ENCODE measurements at places on chromosomes 3 and 15.

- DNase-seq: no peak
Measured at GRCh38 chr3:108394563-108394962, 98.2 kb downstream of the HHLA2 start.

GRCh38 chr15:88708655-88709054 is 69.8 kb downstream of the ISG20 start:
- peak; percentile 5 for DNase-seq

DNA sequence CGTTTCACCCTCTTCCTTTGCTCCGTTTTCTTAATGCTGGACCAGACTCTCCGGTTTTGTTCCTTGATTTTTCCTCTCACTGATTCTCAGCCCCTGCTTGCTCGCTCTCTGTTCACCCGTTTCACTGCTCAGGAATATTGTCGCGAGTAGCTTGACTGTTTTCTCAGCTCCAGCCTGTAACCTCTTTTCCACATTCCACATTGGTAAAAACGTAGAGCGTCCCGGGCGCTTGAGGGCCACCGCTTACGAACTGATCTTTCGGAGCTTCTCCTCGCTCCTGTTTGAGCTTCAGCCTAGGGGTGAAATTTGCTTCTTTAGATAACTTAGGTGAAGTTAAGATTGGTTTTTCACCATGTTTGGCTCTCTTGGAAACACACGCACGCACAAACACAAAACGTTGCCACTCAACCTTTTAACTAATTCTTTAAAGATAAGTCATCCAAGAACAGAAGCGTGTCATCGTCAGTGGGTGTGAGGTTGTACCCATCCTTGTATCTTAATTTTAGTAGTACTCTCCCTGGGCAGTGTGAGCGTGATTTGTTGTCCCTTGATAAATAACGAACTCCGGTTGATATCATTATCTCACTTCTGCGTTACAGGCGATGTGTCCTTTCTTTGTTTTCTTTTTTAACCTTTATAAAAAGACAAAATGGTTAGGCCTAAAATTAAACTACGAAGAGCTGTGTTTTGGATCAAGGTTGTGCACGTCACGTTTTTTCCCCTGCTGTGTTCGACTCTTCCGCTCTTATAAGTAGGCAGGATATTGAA is 1.0 kb downstream of the PAK2 start:
- DNase-seq: peak; percentile 61

- DNase-seq: no peak
Measured at GRCh38 chr15:64443016-64443415, 17.4 kb upstream of the ZNF609 start.

GRCh38 chr3:31010491-31010890 is 116.0 kb upstream of the GADL1 start:
- no peak for DNase-seq

GRCh38 chr15:88498996-88499395 is 31.5 kb downstream of the MRPS11 start:
- no peak for DNase-seq

GRCh38 chr3:65730449-65730848 is 308.3 kb downstream of the MAGI1 start:
- DNase-seq: no peak

DNA sequence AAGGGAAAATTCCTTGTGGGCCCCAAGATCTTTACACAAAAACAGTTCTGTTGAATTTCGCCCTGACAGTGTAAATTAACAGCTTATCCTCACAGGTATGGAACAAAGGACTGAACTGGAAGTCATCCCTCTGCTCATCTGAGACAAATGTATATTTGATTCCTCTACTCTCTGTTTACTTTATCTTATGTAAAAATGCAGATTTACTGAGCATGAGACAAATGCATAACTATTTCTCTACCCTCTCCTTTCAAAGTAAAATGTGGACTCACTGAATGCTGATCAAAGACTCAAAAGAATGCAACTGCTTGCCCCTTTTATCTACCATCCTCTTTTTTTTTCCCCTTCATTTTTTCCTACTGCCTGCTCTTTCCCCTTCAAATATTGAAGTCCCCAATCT is 98.6 kb upstream of the CRBN start:
- DNase-seq: no peak

DNA sequence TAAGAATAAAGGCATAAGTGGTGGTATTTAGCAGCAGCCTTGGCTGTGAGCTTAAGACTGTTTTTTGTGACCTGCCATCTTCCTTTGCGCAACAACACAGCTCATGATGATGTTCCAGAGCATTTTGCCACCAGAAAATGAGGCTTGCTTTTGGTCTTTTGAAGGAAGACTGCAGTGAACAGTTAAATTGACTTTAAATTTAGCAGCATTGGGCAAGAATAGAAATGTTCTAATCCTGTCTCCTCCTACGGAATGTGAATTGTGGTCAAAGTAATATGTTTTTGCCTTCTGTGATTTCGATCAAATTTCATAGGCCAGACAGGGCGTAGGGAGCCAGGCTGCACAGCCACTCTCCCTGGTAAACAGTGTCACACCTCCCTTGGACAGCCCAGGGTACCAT is 460.7 kb upstream of the RASGRP1 start:
- DNase-seq: no peak

DNA sequence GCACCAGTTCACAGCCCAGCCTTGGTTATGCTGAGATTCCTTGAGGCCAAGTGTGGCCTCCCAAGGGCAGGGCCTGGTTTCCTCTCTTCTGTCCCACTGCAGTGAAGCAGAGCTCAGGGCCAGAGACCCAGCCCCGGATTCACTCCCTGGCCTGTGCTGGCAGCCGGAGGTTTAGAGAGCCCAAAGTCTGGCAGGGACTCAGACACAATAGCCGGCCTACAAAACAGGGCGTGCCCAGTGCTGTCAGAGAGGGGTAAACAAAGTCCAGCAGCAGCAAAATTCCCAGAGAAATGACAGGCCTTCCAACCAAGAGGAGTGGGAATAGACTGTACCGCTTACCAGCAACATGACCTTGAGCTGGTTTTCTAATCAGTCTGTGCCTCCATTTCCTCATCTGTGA is 14.0 kb downstream of the VIPR1 start:
- no peak for DNase-seq

- DNase-seq: no peak
Measured at GRCh38 chr3:44104668-44105321, 136.9 kb upstream of the TOPAZ1 start.

DNA sequence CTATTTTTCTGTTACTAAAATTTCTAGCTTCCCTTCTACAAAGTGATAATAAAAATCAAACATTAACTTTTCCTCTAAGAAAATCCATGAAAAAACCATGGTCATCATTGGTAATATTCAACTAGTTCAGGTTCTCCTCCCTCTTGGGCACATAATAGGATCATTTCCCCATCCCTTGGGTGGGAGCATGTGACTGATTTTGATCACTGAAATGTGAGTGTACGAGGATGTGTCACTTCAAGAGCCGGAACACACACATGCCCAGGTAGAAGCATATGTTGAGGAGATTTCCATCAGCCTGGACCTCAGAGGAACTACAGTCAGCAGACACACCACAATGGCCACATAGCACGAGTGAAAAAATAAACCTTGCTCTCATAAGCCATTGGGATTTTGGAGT is 36.1 kb downstream of the AP3S2 start:
- DNase-seq: no peak

DNA sequence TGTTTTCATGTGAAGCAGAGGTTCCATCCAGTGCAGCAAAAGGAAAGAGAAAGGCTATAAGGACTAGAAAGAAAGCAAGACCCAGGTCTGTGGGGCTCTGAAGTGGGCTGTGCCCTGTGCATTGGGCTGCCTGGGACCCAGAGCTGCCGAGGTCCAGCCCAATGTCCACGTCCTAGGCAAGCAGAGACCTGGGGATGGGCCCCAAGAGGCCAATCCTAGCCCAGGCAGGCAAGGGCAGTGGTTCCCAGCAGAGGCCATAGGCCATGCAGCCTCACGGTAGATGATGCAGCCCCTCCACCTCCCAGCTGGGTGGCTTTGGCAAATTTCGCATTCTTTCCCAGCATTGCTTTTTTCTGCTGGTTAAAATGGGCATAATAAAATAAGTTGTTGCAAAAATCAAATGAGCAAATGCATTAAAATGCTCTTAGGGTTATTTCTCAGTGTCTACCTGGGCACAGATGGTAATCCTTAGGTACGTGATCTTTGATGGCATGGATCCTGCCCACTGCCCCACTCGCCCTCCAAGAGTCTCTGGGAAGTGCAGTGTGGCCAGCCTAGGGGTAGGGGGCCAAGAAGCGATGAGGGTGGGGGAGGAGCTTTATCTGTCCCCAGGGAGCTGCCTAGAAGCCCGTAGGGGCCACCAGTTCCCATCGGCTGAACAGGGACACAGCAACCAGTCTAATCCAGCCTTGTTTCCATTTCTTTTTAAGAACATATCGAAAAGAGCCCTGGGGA is 22.3 kb upstream of the GP9 start:
- DNase-seq: no peak

GRCh38 chr15:79724804-79725203 is 172.0 kb downstream of the MTHFS start:
- no peak for DNase-seq

DNA sequence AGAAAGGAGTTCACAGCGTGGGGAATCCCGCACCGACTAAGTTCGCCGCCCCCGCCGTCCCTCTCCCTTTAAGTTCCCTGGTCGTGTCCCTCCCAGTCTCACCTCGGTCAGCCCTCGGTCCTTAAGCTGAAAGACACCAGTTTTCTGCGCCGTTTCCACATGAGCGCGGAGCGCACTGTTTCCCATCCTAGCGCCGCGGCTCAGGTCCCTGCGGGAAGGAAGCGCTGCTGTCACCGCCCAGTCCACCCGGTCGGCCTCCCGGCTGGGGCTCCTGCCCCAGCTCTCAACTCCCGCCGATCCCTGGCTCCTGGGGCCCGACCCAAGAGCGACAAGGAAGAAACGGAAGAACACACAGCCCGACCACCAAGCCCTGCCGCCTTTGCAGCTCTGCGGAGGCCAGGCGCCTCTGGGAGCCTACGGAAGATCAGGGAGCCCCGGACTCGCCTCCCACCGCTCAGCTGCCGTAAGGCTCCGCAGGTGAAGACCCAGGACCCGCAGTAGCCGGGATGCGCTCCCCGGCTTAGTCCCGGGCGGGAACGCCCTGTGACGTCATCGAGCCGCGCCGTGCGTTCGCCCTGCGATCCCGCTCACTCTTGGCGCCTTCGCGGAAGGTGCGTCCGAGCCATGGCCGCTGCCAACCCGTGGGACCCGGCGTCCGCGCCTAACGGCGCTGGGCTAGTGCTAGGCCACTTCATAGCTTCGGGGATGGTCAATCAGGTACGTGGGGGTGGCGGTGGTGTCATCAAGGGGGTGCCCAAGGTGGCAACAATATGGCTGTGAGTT is at the start of the genes HAUS2 and LRRC57:
TSS of gene HAUS2 (plus strand) at position 590 of the 783 bp plus-strand sequence. CDS start at position 625, 35 bp downstream.
TSS of gene LRRC57 (minus strand) at position 545 of the 783 bp plus-strand sequence. CDS start at position 186, 359 bp downstream.
- peak; percentile 88 for DNase-seq
